Kidney (tissue), 22 donors: ENCODE measurements at places on chromosomes 2 and 18. TPM values are rescaled to one million over a fixed set of nuclear protein-coding genes. Genes with fewer than 3 reads are reported as not detected.

GRCh38 chr18:45059695-45060094 lies 379.0 kb downstream of the SETBP1 start:
- no peak for DNase-seq

DNA sequence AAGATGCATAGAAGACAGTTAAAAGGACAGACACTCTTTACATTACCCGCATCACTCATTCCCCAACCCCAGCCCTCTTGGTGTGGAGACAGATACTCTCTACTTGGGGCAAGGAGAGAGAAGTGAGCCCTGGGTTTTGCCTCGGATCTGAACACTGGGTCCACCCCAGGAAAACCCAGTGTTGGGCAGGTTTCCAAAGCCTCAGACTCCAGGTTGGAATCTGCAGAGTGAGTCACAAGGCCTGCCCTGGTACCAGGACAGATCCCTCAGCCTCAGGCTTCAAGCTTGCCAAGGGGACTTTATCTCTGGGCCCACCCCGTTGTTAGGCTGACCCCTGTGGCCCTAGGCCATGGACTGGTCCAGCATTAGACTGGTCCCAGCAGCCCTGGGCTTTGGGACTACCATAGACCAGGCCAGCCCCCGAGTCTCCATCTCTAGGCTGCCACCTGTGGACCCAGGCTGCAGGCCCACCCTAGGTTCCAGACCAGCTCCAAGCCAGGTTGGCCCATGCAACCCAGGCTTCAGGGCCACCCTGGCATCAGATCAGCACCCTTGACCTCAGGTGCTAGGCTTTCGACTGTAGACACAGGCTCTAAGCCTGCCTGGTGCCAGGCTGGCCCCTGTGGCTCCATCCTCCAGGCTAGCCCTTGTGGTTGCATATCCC lies 112.8 kb downstream of the GULP1 start:
- peak; percentile 43 for DNase-seq

DNA sequence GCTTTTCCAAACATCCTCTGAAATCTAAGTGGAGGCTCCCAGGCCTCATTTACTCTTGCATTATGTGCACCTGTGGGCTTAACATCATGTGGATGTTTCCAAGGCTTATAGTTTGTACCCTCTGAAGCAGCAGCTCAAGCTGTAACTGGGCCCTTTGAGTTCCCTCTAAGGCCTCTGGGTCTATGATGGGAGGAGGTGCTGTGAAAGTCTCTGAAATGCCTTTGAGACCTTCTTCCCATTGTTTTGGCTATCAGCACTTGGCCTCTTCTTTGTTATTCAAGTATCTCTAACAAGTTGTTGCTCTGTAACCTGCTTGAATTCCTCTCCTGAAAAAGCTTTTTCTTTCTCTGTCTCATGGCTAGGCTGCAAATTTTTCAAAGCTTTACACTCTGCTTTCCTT lies 58.1 kb upstream of the MYT1L start:
- no peak for DNase-seq

- no peak for DNase-seq
Observed at GRCh38 chr2:160561551-160562295, 68.1 kb upstream of the RBMS1 start.

DNA sequence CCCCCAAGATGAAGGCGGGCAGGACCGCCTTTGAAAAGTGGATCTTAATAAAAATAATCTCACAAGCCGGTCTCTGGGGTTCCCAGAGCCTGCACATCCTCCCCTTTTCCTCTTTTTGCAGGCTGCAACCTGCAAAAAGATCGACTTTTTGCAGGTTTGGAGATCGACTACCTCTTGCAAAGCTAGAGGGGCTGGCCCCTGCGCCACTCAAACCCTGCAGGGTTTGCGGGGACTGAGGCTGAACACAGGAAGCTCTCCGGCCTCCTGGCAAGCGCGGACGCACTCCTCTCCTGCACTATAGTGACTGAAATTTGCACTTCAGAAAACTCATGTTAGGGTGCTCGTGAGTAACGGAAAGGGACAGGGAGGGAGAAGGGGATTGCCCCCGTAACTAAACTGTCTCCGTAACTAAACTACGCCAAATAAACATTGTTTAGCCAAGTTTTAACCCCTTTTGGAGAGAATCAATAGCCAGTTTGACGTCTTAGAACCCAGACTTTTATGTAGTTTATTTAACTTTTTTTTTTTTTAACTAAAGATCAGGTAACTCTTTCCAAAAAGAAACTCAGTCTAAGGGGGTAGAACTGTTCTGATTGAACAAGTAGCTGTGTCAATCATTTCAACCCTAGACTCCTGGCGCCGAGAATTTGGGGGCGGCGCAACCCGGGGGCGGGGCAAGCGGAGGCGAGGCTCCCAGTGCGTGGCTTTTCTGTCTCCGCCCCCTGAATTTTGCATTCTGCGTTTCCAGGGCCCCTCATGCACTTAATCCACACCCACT lies 2.5 kb downstream of the IGFBP5 start:
- peak; percentile 96 for DNase-seq

GRCh38 chr2:218216336-218216673 lies 684 bp upstream of the ARPC2 start:
- no peak for DNase-seq

DNA sequence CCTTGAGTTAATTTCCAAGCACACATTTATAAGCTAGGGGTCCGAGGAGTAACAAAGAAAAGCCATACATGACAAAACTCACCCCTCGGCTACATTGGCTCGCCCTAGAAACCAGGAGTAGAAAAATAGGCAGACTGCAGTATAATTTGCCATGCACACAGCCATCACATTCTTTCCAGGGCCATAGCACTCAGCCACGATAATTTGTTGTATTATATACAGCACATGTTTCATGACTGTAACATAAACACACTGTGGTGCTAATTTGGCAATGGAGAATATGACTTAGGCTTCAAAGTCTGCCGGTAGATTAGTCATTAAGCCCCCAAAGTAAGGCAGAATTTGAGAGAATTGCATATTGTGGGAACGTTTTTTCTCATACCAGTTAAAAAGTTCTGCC lies 254.9 kb downstream of the ZNF521 start:
- DNase-seq = no peak

- no peak for DNase-seq
Observed at GRCh38 chr2:9708683-9709538, 78.1 kb upstream of the YWHAQ start.

DNA sequence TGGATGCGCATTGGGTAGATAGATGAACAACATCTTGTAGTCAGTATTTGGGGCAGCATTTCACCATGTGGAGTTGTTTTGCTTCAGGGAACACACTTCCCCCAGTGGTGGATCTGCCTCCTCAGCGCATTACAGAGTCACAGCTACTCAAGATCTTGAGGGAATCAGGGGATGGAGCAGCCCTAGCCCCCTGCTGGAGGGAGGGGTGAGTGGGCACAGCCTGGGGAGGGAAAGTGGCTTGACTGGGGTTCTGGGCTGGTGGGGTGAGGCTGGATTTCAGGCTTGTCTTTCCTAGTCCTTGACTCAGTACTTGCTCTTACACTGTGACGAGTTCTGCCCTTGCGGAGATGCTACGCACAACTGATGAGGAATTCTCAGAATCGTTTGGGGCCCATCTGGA lies 271.0 kb upstream of the HS6ST1 start:
- DNase-seq = no peak

- DNase-seq = peak; percentile 47
Observed at GRCh38 chr2:40554665-40555294, 102.9 kb upstream of the SLC8A1 start.

DNA sequence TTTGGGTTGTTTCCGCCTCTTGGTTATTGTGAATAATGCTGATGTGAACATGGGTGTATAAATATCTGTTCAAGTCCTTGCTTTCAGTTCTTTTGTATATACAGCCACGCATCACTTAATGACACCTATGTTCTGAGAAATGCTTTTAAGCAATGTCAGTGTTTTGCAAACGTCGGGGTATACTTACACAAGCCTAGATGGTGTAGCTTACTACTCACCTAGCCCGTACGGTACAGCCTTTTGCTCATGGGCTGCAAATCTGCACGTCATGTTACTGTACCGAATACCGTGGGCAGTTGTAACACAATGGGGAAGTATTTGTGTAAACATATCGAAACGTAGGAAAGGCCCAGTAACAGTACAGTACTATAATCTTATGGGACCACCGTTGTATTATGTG lies 12.4 kb downstream of the RALB start:
- no peak for DNase-seq

DNA sequence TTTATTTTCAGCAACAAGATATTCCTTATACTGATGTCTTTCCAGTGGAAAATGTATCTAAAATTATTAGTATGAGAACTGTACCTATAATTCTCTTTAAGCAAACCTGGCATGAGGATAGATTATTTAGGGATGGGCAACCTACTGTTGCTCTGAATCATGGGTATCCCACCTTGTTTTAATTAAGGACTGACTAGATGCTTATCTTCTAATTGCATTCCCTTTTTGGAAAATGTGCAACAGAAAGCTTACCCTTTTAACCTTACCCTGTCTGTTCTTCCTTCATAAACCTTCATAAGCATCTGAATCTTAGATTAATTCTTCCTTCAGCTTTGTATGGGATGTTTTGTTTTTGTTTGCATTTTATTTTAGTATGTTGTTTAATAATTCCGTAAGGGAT lies 110.3 kb downstream of the TAF4B start:
- DNase-seq = no peak

DNA sequence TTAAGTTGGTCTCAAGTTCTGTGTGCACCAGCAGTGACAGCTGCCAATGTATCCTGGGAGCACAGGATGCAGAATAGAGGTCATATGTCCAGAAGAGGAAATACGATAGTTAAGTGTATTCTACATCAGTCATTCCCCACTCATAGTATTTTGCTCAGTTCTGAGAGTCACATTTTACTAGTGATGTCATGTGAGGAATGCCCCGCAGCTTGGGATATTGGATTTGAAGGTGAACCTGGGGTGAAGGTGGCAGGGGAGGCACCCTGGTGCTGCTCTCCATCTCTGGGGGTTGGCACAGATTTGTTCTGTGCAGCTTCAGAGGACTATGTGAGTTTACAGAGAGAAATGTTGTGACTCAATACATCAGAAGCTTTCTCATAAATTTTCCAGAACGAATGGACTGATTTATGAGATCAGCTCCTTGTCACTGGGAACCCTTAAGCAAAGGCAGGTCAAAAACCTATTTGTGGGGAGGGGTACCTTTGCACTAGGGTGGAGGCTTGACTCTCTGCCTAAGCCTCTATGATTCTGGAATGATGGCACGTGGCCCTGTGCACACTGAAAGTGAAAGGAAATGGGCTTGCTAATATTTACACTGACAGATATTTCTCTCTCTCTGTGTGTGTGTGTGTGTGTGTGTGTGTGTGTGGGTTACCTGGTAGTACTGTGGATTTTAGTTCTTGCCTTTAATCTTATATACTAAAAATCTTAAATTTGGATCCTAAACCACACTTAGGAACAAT lies 95.9 kb downstream of the NEB start:
- DNase-seq = peak; percentile 29

- DNase-seq = no peak
Observed at GRCh38 chr18:36446059-36446458, 148.5 kb downstream of the FHOD3 start.

GRCh38 chr2:221308507-221309066 lies 263.5 kb downstream of the EPHA4 start:
- DNase-seq = no peak

ANKRD29 gene
- 5.2 TPM for polyA plus RNA-seq

CIDEA gene
- polyA plus RNA-seq = not detected

DBI gene
- 1,066 TPM for polyA plus RNA-seq

SP100 gene
- 35.7 TPM for polyA plus RNA-seq

GNLY gene
- 8.1 TPM for polyA plus RNA-seq

FTCDNL1 gene
- polyA plus RNA-seq = 4.1 TPM
